NCI-H1105 (cell line): ENCODE measurements at places on chromosomes 2 and 18.

DNA sequence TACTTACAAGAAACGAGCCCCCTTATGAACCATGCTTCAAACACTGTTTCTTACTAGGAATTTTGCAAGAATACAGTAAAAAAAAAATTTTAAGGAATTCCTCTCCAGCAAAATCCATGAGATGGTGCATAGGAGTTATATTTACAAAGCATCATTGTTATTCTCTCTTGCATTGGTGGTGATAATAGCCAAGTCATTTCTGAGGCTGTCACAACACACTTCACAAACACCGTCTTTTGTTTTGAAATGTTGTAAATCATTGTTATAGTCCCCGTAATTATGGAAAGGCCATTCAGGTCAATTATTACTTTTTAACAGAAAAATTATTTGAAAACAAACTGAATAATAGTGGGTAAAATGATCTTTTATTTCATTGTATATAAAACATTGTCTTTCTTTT lies 60.1 kb downstream of the DYNC1I2 start:
- DNase-seq, result no peak

- DNase-seq, result no peak
Measured at GRCh38 chr18:57982372-57983021, 61.5 kb upstream of the NEDD4L start.

GRCh38 chr2:25021791-25022362 lies 20.0 kb upstream of the EFR3B start:
- no peak for DNase-seq

GRCh38 chr2:43276962-43277391 lies 50.6 kb upstream of the ZFP36L2 start:
- DNase-seq, result peak; percentile 13

GRCh38 chr2:55106148-55106547 lies 55.9 kb upstream of the RTN4 start:
- no peak for DNase-seq

DNA sequence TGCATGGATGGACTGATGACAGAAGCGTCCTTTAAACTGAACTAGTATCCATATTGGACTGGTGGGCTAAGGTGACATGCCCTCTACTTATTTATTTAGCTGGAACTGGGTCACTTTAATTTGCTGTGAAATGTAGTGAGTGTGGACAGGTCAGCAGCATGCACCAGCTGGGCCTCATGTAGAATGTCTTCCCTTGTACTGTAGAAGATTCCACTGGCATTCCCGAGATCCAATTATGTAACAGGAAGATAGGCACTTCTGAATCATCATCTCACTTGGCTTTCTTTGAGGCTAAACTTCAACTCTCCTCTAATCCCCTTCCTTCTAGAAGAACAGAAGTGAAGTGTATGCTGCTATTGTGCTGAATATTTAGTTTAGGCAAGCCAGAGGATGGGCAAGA lies 296.2 kb downstream of the SLC8A1 start:
- no peak for DNase-seq

- DNase-seq, result no peak
Measured at GRCh38 chr2:78718024-78718423, 307.5 kb upstream of the REG3G start.

- no peak for DNase-seq
Measured at GRCh38 chr18:22673182-22673862, 255.6 kb upstream of the CTAGE1 start.

DNA sequence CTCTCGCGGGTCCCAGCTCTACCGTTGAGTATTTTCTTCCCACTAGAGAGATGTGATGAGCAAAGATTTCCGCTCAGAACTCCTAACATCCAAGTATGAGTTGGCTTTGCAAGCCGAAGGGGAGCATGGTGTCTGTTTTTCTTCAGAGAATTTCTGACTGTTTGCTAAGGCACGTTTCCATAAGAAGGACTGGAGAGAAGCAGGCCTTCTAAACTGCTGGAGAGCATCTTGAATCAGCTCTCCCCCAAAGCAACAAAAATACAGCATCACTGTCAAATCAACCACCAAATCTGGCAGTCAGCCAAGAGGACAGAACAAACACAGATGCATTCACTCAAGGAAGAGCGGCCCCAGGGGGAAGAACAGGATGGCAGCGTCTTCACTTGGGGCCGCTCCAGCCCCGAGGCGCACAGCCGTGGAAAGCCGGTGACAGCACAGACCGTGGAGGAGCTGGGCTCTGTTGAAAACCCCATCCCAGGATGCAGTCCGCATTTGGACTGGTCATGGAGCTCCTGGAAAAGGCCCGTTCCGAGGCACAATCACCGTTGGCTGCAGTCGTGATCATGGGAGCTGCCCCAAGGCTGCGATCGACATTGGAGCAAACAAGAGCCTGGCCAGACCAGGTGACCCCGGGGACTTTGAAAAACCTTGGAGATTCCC lies 101.4 kb downstream of the NFATC1 start:
- DNase-seq, result peak; percentile 6

GRCh38 chr2:62292190-62292589 lies 96.3 kb downstream of the B3GNT2 start:
- DNase-seq, result peak; percentile 46

- peak; percentile 44 for DNase-seq
Measured at GRCh38 chr2:219598308-219599078, 836 bp downstream of the STK11IP start.

- no peak for DNase-seq
Measured at GRCh38 chr2:14189929-14190328, 442.6 kb upstream of the LRATD1 start.

DNA sequence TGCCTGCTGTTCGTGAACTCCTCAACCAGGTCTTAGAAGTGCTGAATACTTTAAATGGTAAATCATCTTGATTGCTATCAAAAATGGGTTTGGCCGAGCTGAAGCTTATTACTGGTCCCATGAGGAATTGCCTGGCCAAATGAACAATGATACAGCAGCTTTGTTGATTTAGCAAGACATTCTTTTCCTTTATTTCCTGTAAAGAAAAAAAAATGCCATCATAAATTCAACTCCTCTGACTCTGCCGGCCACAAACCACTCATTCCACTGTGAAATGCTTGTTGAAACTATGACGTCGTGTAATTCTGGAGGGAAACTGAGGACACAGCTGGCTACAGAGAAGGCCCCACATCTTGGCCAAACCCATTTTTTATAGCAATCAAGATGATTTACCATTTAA lies 74.2 kb upstream of the ID2 start:
- DNase-seq, result no peak

DNA sequence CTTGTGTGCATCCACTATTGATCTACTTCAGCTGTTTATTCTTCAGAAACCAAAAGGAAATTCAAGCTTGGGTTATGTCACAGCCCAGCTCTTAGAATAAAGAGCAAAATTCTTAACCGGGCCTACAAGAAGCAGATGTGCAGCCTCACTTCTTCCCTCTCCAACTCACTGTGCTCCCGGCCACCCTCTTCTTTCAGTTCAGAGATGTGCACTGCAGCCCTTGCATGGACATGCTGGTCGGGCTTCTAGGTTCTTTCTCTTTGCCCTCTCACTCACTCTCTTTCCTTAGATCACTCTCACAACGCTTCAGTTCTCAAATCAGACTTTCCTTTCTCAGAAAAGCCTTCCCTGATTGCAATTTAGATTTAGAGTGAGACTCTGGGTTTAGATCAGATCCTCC lies 104.1 kb downstream of the CHN1 start:
- no peak for DNase-seq

DNA sequence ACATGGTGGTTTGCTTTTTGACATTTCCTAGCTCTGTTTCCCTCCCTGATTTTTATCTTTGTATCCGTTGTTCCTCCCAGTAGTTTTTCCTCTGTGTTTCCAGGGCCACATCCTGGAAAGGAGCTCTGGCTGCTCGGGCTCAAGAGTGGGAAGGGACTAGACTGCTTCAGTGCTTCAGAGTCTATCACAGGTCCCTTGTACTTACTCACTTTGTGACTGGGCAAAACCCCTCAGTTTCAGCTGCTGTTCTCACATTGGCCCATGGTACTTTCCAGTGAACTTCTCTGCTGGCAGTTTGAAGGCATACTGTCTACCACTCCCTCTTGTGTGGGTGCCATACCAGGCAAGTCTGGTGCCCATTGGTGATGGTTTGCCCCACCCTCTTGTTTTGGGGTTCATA lies 7.5 kb upstream of the STAMBP start:
- no peak for DNase-seq

DNA sequence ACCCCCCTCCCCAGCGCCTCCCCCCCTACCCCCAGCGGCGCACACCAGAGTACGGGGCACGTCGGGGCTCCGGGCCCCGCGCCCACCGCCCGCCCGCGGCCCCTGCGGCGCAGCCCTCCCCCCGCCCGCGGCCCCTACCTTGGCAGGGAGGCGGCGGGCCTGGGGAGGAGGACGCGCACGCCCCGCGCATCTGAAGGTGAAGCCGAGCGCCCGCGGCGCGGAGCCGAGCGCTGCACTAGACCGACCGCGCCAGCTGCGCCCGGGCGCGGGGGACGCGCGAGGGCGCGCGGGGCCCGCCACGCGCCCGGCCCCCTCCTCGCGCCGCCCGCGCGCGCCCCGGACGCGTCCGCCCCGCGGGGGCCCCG lies at the start of gene ZNF516:
TSS of gene ZNF516 (minus strand) at position 237 of the 365 bp plus-strand sequence. CDS start 52,188 bp downstream, outside the sequence.
- peak; percentile 39 for DNase-seq

GRCh38 chr18:13453714-13454113 lies 235.2 kb downstream of the LDLRAD4 start:
- DNase-seq, result no peak

DNA sequence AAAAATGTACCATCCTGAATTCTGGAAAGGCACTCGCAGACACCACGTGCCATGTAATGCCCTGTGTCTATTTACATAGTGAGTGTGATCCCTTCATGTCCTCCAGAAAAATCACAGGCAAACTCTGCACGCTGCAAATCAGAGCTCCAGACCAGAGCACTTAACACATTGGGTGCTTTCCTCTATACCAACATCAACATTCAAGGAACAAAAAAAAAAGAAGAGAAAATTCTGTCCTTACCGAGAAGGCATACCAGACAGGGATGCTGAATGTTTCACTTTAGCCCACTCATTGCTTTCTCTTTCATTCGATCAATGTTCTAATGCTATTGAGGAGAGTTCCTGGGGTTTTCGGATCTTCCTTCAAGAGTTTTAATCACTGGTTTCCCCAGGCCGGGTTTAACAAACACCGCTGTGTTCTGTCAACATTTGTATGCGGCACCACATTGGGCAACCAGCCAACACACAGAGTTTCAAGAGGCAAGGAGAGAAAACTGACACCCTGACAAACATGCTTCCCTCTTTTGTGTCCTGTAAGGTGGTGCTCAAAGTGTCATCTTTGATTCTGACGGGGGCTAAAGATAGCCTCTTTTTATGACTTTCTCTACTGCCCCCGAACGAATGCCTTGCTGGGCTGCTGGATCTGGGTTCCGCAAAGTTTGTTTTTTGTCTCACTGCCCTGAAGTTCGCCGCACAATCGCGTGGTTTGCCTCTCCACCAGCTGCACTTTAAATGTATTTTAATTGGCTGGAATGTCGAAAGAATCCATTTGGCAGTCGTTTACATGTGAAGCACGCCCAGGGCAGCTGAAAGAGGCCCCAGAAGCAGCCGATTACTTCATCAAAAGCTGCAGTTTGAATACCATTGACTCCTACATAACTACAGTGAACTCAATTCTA lies 106.4 kb upstream of the NCKAP5 start:
- peak; percentile 82 for DNase-seq

GRCh38 chr2:13558368-13558767 lies 841.6 kb downstream of the TRIB2 start:
- no peak for DNase-seq

GRCh38 chr2:239376942-239377531 lies 23.8 kb downstream of the HDAC4 start:
- no peak for DNase-seq

GRCh38 chr2:121833358-121833723 lies 77.9 kb downstream of the TSN start:
- no peak for DNase-seq

DNA sequence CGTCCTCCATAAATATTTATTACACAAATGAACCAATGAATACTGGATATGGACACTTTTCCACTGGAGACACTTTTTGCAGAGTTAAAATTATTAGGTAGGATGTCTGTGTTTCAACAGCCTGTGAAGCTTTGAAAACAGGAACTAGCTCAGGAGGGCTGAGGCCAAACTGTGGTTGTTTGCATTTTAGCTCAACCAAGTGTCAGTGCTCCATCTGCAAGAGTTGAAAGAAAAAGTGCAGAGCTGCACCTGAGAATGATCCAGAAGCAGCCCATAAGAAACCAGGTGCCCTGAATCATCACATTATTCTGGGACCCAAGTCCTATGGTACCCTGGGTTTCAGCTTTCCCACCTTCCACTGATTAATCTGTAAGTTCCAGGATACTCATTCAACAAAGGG lies 180.4 kb downstream of the TRIB2 start:
- no peak for DNase-seq

- no peak for DNase-seq
Measured at GRCh38 chr2:18611604-18612003, 22.2 kb upstream of the NT5C1B start.

- DNase-seq, result no peak
Measured at GRCh38 chr2:29376541-29376940, 261.3 kb downstream of the CLIP4 start.

DNA sequence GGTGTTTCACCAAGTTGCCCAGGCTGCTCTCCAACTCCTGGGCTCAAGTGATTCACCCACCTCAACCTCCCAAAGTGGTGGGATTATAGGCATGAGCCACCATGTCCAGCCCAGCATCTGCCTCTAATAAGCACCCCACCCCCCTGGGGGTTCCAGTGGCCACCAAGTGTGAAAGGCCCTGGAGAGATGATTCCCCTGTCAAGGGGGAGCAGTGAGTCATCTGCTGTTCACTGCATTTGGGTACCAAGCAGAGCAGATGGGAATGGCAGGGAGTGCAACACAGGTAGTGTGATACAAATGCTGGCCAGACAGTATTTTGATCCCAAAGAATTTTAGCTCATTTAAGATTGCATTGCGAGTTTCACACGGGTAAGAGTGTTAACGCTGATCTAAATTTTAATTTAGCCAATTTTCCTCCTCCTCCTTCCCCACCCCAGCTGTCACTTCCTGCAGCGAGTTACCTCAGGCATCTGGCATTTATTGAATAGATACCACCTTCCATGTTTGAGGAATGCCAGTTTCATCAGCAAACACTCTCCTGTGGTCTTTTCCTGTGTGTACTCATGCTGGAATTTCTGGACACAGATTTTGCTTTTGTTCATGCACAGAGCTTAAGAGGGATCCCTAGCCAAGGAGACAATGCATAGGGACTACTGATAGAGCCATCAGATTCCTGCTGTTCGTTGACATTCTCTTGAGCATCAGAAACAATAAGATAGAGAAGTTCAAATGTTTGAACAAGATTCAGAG lies 32.4 kb upstream of the NCK2 start:
- DNase-seq, result no peak

DNA sequence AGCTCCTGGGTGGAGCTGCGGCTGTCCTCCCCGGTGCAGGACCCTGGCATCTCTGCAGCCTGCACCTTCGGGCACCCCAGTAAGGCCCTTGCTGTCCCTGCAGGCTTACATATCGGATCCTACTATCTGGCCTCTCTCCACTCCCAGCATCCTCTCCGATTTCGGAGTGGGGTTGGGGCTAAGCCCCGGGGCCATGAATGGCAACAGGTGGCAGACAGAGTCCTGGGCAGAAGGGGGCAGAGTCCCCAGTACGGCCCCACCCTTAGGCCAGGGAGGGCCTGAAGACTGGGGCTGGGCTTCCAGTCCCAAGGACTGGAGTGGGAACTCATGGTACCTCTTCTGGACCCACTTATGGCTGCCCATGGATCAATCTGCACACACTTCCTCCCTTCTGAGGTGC lies 180.4 kb upstream of the MC4R start:
- no peak for DNase-seq
